HFF-Myc (cell line): ENCODE measurements at places on chromosomes 16 and 17.

DNA sequence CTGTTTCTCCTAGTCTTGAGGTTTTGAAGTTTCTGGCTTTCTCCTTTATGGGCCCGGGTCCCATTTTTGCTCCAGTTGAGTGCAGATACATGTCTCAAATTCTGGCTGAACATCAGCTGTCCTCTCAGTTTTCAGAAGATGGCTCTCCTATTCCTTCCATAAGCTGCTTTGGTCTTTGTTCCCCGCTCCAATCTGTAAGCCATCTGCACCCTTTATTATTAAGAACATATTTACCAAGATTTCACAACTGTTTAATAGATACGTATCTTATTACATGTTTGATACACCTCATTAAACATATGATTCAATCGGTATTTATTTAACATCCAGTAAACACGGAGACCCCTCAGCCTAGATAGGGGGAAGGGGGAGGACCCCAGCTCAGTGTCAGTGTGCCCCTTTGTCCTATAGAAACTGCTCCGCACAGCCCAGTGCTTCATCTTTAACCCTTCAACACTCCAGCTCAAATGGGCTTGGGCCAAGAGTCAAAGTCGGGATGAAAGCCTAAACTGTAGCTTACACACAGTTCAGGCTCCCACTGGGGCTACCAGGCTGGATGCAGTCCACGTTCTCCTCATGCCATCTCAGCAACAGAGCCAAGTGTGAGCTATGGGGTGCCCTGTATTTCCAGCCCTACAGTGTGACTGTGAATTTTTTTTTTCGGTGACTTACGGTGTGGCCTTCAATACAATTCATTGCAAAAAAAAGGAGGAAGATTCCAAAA is 166.0 kb upstream of the ZFHX3 start:
- DNase-seq, result no peak

- peak; percentile 82 for DNase-seq
Measured at GRCh38 chr17:50661795-50662391, 27.2 kb downstream of the ABCC3 start.

DNA sequence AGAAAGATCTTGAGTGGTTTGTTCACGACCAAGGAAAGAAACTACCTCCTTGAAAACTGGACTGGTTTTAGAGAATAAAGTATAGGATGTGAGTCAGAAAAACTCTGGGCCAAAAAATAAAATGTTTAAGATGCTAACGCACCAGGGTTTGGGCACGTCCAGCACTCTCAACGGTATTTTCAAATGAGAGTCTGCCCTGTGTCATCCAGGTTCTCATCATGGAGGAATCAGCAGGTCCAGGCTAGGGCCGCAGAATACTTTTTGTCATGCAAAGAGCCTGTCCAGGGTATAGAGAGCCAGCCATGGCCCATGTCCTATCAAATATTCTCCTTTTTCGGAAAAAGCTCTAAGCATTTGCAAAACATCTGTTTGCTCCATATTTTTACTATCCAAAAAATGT is 2.4 kb downstream of the NXN start:
- DNase-seq, result no peak

GRCh38 chr16:81665588-81665987 is 113.5 kb upstream of the PLCG2 start:
- DNase-seq, result no peak

- no peak for DNase-seq
Measured at GRCh38 chr17:46202424-46202823, 9.2 kb upstream of the KANSL1 start.

- DNase-seq, result no peak
Measured at GRCh38 chr16:8158051-8158450, 432.3 kb downstream of the TMEM114 start.

DNA sequence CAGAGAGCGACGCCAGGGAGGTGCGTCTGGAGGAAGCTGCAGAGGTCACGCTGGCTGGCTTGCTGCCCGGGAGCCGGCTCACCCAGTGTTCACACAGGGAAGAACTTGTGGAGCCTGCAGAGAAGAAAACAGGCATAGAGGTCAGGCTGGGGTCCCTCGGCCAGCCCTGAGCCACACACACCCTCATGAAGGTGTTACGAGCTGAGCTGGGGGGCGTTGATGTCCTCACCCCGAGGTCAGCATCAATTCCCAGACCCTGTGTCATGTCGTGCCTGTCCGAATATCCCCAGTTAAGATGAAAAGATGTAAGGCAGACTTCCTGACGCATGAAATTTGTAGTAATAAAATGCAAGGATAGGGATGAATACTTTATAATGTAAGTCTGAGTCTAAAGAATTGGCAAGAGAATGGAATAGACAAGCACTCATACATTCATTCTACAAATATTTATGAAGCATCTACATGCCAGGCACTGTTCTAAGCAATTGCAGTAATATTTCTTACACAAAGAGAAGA is 77.1 kb downstream of the USP31 start:
- no peak for DNase-seq

DNA sequence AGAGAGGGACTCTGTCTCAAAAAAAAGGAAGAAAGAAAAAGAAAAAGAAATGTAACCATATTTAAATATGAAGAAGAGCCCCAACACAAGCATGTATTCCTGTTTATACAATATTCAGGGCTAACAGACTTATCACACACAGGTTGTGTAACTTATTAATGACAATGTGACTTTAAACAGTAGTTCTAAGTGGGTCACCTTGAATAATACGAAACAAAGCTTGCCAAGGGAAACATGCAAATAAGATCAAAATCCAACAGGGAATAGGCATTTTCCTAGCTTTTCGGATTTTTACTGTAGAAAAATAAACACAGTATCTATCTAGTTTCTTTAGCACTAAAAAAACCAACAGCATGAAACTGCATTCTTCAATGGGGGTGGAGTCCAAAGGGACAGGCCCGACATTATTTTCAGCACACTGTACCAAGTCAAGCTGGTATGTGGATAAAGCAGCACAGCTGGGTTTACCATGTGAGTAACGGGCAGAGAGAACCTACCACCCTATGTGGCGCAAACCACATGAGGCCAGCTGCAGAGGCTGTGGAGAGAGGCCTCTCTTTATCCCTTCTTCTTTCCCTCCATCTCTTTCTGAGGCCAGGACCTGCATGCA is 45.3 kb downstream of the TOM1L2 start:
- DNase-seq, result no peak

DNA sequence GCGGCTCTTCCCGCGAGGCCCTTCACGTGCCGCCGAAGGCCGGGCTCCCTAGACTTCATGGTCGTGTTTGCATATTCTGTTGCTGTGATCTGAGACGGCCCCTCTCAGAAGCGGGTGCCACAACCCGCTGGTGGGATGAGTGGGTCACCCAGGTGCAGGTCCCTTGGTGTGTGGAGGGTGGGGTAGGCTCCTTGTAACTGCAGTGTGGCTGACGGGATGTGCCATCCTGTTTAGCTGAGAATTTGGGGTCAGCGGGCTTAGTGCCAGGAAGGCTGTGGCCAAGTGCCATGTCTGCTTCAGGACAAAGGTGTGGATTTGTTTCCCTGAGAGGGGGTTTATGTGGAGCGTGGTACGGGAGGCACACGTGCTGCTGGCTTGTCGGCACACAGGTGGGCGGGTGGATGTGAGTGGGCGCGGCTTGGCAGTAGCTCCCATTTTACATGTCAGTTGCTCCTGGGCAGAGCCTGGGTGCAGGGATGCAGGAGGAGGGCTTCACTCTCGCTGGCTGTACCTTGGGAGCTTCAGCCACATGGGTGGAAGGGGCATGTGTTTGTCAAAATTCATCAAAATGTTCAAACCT is 9.2 kb upstream of the WFIKKN1 start:
- DNase-seq, result no peak

GRCh38 chr17:75490953-75491649 is 24.2 kb downstream of the CASKIN2 start:
- no peak for DNase-seq

- DNase-seq, result no peak
Measured at GRCh38 chr16:49487746-49488145, 114.1 kb downstream of the C16orf78 start.

DNA sequence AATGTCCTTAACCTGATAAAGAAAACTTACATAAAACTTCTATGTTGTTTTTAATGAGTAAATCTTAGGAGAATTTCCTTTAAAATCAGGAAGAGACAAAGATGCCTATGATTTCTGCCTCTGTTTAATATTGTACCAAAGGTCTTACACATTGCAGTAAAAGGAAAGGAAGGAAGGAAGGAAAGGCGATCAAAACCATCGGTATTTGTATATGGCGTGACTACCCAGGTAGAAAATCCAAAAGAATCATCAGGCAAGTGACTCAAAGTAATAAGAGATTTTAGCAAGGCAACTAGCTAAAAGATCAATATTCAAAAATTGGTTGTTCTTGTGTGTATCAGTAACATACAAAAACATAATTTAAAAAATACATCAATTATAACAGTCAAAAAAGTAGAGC is 3.5 kb downstream of the ICAM2 start:
- no peak for DNase-seq

GRCh38 chr17:5399767-5400166 is 19.7 kb downstream of the NUP88 start:
- DNase-seq, result no peak

DNA sequence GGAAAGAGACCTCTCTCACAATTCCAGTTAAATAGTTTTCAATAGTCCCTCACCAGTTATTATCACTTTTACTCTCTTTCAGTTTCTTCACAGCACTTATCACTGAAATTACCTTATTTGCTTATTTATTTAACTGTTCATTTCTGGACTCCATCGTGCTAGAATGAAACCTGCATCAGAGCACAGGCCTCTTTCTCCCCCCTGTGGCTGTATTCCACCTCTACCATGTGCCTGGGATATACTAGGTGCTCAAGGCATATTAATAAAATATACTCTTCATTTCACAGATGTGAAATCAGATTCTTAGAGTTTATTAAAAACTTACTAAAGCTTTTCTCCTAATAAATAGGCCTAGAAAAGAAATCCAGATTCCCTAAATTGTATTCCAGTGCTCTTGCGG is 308.9 kb upstream of the MON1B start:
- no peak for DNase-seq

DNA sequence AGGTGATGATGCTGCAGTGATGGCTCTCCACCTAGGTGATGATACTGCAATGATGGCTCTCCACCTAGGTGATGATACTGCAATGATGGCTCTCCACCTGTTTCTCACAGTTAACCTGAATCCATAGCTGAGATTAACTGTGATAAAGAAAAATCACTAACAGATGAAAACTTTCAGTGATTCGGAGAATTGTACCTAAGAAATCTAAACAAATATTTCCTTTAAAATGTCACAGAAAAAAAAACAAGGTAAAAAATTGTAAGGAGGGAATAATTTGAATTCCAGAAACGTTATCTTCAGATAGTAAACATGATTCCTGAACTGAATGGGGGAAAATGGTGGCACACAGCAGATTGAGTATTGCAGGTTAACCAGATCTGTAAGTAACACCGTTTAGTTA is 113.4 kb downstream of the MAP2K4 start:
- DNase-seq, result no peak

- DNase-seq, result peak; percentile 40
Measured at GRCh38 chr16:55711959-55712876, 56.4 kb downstream of the SLC6A2 start.

GRCh38 chr16:77816293-77816692 is 27.9 kb downstream of the VAT1L start:
- no peak for DNase-seq

- peak; percentile 25 for DNase-seq
Measured at GRCh38 chr17:72556944-72557826, 436.4 kb downstream of the SOX9 start.

DNA sequence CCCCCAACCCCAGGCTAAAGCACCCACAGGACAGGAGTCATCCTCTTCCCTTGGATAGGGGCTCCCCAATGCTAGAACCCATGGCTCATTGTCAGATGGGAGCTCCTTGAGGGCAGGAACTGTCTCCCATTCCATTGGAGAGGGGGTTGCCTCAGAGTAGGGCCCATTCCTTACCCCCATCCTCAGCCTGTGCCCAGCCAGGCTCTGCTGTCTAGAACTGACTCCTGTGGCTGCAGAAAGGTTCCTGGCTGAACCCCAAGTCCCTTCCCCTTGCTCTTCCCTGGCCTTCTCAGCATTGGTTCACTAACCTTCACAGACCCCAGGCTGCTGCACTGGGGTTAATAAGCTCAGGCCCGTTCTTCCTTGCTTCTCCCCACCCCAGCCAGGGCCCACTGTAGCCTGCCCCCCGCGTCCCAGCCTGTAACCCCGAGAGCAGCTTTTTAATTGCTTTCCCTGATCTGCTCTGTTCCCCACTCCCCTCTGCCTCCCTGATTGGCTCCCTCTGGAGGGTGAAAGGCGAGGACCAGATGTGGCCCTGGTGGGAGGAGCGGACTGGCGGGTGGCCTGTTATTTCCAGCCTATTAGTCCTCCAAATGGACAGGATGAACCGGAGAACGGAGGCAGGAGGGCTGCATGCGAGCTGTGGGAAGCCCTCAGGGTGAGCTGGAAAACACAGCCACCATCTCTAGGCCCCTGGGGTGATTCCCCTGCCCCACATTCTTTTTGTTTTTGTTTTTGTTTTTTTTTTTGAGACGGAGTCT is 6.0 kb upstream of the GFAP start:
- no peak for DNase-seq

DNA sequence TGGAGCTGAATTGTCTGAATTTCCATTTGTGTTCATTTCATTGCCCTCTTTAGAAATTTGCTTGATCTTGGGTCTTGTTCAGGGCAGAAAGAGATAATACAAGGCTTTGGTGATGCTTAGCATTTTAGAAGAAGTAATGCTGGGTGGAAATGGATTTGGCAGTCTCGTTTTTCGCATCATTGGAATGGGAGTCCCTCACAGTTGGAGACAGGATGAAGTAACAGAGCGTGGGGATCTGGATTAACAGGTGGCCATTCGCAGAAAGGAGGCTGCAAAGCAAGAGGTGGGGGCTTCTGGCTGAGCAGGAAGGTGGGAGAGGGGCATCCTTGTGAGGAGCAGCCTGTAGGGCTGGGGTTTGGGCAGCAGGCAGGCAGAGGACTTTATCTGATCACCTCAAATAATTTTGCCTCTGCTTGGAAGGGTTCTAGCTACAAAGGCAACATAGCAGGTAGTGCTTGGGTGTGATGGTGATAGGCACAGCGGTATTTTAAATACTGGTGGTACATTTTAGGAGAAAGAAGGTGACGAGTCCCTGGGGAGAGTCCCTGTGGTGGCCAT is 17.0 kb downstream of the KSR1 start:
- no peak for DNase-seq

DNA sequence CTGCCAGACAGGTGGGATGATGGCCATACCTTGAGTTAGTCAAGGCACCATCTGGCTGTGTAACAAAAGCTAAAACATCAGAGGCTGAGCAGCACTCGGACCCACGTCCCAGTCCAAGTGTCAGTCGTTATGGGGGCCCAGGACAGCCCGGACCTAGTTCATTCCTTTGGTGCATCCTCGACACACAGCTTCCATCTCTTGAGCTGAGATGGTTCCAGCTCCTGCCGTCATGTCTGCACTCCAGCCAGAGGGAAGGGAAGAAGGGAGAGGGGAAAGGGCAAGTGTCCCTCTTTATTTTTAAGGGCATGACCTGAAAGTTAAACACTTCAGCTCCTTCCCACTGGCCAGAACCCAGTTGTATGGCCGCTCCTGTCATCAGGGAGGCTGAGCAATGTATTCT is 218.0 kb downstream of the SEC14L1 start:
- DNase-seq, result no peak
